Urinary bladder (tissue), 4 donors: ENCODE measurements at places on chromosomes 7 and 10. TPM values are rescaled to one million over a fixed set of nuclear protein-coding genes. Genes with fewer than 3 reads are reported as not detected.

The MBL2 gene
- total RNA-seq = not detected

- DNase-seq = no peak
These were observed 3.3 kb downstream of the NUDT13 start for GRCh38 chr10:73113551-73113950.

GRCh38 chr7:158289761-158290523, 297.7 kb downstream of the PTPRN2 start:
- DNase-seq = no peak

- DNase-seq = no peak
These were observed 519.1 kb upstream of the ANKRD30A start for GRCh38 chr10:36606234-36606839.

The CACNA2D1 gene
- total RNA-seq = 89.1 TPM

- no peak for DNase-seq
These were observed 157.5 kb downstream of the TAX1BP1 start for GRCh38 chr7:27897441-27897847.

- no peak for DNase-seq
These were observed 148.8 kb upstream of the NPY start for GRCh38 chr7:24135003-24135817.

The CALHM1 gene
- total RNA-seq = not detected

DNA sequence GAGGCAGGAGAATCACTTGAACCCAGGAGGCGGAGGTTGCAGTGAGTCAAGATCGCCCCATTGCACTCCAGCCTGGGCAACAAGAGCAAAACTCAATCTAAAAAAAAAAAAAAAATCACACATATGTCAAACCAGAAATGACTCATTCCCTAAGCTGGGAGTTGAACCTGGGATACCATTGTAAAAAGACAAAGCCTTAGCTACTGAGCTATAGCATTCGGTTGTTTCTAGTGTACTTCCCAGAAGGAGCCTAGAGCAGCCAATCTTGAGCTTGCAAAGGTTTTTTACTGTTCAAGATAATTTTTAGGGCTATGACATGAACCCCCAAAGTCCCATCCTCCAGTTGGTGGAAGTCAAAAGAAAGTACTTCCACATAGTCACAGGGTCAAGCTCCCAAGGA, 87.9 kb downstream of the ZNF467 start:
- DNase-seq = no peak

The HERPUD2 gene
- total RNA-seq = 27.4 TPM

The TMEM26 gene
- total RNA-seq = 11.7 TPM

The SLC13A4 gene
- total RNA-seq = not detected

The ABCB1 gene
- 2.4 TPM for total RNA-seq

The DDC gene
- total RNA-seq = 2.0 TPM

- DNase-seq = no peak
These were observed 275.3 kb downstream of the NRG3 start for GRCh38 chr10:82150123-82150900.

The ZNF655 gene
- total RNA-seq = 127 TPM

DNA sequence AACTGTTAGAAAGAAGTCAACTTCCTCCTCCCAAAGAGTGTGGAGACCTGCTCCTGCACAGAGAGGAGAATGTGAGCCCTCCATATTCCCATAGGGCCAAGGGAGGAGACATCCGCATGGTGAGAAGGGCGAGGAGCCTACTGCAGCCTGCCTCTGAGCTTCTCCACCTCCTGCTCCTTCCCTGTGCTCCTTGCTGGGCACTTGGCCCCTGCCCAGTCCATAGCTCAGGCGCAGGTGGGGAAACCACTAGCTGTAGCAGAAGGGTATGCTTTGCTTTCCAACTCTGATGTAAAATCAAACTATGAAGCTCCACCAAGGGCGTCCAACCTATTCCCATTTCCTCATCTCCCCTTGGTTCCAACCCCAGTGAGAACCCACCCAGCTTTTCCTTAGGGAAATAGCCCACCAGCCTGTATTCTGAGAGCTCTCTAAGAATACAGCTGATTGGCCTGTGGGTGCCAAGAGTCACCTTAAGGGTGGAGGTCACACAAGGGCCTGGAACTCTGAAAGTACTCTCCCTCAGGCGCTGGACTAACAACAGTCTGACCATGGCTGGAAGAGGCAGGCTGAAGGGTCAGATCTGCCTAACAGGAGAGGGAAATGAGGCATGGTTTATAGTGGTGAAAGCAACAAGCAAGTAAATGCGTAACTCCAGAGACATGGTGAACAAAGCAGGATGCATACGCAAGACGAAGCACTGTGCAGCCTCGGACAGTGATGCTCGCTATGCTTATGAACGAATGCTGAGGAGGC, 13.9 kb downstream of the ZNF488 start:
- DNase-seq = no peak

The NPC1L1 gene
- not detected for total RNA-seq

DNA sequence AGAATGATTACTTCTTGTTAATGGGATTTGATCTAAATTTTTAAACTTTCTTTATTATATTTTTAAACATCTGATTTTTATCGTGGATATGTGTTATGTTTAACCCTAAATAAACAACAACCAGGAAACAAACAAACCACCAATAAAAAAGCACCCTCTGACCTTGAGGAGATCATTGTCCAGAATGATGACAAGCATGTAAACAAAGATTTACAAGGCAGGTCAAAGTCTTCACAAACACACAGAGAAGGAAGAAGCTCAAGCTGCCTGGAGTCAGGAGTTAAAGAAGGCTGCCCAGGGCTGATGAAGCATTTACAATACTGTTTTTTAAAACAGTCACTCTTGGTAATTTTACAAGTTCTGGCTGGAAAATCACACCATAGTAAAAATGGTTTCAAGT, 31.0 kb upstream of the EGFR start:
- DNase-seq = no peak

- DNase-seq = no peak
These were observed 173.9 kb upstream of the CDK1 start for GRCh38 chr10:60604342-60604741.

GRCh38 chr10:14654821-14655382, 119.8 kb downstream of the FAM107B start:
- DNase-seq = no peak

DNA sequence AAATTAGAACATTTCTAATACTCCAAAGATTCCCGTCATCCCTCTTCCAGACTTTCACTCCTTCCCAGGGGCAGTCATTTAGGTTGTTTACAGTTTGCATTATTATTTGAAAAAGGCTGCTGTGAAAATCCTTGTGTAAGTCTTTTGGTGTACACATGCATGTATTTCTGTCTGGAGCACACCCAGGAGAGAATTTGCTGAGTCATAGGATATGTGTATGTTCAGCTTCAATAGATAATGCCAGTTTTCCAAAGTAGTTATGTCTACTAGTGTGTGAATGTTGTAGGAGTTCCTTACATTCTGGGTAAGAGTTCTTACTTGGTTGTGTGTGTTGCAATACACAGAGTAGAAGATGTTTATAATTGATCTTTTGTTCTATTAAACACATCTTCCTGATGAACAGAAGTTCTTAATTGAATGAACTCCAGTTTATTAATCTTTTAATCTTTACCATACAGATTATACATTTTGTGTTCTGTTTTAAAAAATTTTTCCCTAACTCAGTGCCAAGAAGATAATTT, 25.3 kb downstream of the CROT start:
- no peak for DNase-seq

The CCDC146 gene
- total RNA-seq = 25.7 TPM

DNA sequence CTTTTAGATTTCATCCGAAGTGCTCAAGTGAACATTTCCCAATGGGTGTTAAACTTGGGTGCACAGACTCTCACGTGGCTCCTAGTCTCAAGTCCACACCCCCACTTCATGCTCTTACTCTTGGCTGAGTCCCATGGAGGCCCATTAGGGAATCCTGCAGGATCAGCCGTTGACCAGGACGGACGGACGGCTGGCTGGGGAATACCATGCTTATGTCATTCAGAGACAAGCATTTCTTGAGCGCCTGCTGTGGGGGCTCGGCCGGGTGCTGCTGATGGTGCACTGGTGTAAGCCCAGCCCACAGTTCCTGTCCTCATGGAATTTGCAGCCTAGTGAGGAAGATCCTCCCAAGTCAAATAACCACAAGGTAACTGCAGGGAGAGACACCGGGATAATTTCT, 44.7 kb downstream of the PITRM1 start:
- DNase-seq = no peak

- no peak for DNase-seq
These were observed 45.8 kb downstream of the NRF1 start for GRCh38 chr7:129657363-129657762.

The TMEM72 gene
- not detected for total RNA-seq
